Ascending aorta (tissue), 2 donors: ENCODE measurements at places on chromosomes 16 and 17. TPM values are rescaled to one million over a fixed set of nuclear protein-coding genes. Genes with fewer than 3 reads are reported as not detected.

CDH13 gene
- 160 TPM for total RNA-seq

SLC12A3 gene
- total RNA-seq = not detected

EME1 gene
- total RNA-seq = not detected

BAHCC1 gene
- 29.1 TPM for total RNA-seq

HS3ST2 gene
- 9.0 TPM for total RNA-seq

KRTAP9-4 gene
- not detected for total RNA-seq

DNA sequence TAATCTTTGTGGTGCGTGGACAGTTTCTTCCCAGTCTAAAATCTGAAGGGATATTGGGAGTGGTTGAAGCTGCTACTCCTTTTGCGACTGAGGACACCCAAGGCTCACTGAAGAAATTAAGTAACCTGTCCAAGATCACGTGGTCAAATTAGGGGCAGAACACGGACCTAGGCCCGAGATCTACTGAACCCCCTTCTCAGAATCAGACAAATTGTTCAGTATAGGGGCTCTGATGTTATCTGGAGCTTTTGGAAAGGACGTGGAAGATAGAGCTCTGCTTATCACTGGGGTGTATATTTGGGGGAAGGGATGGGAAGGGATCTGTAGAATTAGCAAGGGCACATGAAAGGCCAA is 857 bp downstream of the TANGO6 start:
- no peaks in the 10 kb centered on the region for H3K27me3 ChIP-seq
- peak overlapping the region; percentile 94 for H3K27ac ChIP-seq
- DNase-seq = no peak
- H3K36me3 ChIP-seq = no peaks in the 10 kb centered on the region
- H3K4me3 ChIP-seq = peak overlapping the region; percentile 97

DNA sequence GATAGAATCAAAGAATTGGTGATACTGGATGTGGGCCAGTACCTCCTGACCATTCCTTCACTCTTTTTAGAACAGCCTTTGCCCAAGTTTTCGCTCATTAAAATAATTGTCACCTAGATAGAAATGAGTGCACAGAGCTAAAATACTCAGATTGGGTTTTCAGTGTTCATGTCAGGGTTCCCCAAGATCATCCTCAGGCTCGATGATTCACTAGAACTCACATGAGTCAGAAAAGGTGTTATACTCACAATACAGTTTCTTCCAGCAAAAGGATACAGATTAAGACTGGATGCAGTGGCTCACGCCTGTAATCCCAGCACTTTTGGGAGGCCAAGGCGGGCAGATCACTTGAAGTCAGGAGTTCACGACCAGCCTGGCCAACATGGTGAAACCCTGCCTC is 19.9 kb downstream of the ERCC4 start:
- no peak for DNase-seq
- H3K36me3 ChIP-seq = peaks cover 3% of the 10 kb centered on the region
- no peaks in the 10 kb centered on the region for H3K4me1 ChIP-seq
- no peak overlapping the region for H3K27ac ChIP-seq
- no peaks in the 10 kb centered on the region for H3K27me3 ChIP-seq
- H3K4me3 ChIP-seq = no peak overlapping the region

GRCh38 chr17:28317966-28318758 is 838 bp upstream of the TMEM97 start:
- DNase-seq = no peak
- no peaks in the 10 kb centered on the region for H3K36me3 ChIP-seq
- H3K4me1 ChIP-seq = peaks cover 13% of the 10 kb centered on the region
- peak overlapping the region; percentile 72 for H3K4me3 ChIP-seq
- no peaks in the 10 kb centered on the region for H3K27me3 ChIP-seq
- no peak overlapping the region for H3K27ac ChIP-seq

DNA sequence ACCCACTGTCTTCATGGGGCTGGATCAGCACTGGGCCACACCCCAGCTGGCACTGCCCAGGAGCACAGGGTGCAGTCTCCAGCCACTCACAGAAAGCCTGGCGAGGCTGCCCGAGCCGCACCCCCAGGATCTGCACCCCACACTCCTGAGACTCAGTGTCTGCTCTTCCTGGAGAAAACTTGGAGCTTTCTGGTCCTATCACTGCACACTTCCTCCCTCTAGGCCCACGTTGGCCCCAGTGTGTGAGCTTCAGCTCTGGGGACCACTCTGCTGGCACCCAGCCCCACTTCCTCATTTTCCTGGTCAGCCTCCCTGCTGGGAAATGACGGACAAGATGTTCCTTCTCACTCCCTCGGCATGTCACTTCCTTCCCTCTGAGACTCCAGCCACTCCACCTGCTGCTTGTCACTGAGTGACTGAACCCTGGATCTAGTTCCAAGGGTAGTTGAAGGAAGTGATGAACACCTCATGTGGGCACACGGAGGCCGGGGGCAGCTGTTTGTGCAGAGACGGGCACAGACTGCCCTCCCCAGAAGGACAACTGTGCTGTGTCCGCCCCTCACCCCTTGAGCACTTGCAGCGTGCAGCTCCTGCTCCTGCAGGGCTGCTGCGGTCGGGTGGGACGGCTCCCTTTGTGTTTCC is 29.0 kb downstream of the ZC3H18 start:
- H3K36me3 ChIP-seq = peaks cover 55% of the 10 kb centered on the region
- peak; percentile 86 for DNase-seq
- H3K4me3 ChIP-seq = no peak overlapping the region
- H3K27ac ChIP-seq = peak overlapping the region; percentile 49
- H3K4me1 ChIP-seq = no peaks in the 10 kb centered on the region

DNA sequence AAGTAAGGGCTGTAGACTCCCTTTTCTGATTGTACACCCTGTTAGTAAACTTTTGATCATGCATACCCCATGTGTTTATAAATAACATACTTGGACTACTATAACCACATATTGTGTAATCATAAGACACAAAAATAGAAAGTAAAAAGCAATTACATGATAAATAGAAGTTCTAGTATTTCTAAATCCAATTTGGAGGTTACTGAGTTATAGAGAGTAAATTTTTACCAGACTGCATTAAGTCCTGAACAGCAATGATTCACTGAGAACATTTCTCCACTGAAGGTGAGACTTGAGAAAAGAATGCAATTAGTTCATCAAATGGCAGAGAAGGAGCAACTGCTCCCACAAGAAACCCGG is 7.7 kb upstream of the TBKBP1 start:
- H3K27ac ChIP-seq = no peak overlapping the region
- H3K36me3 ChIP-seq = peaks cover 29% of the 10 kb centered on the region
- no peaks in the 10 kb centered on the region for H3K27me3 ChIP-seq

GRCh38 chr17:79836972-79837887 is 2.0 kb downstream of the CBX4 start:
- no peak for DNase-seq
- peaks cover 10% of the 10 kb centered on the region for H3K4me1 ChIP-seq
- H3K27me3 ChIP-seq = peaks cover 18% of the 10 kb centered on the region
- peak overlapping the region; percentile 91 for H3K4me3 ChIP-seq
- H3K27ac ChIP-seq = no peak overlapping the region

- peaks cover 26% of the 10 kb centered on the region for H3K36me3 ChIP-seq
- DNase-seq = no peak
- peak overlapping the region; percentile 76 for H3K27ac ChIP-seq
- peaks cover 8% of the 10 kb centered on the region for H3K4me1 ChIP-seq
- peak overlapping the region; percentile 87 for H3K4me3 ChIP-seq
- no peaks in the 10 kb centered on the region for H3K27me3 ChIP-seq
Observed at GRCh38 chr17:76102944-76103273, 678 bp downstream of the EXOC7 start.

DNA sequence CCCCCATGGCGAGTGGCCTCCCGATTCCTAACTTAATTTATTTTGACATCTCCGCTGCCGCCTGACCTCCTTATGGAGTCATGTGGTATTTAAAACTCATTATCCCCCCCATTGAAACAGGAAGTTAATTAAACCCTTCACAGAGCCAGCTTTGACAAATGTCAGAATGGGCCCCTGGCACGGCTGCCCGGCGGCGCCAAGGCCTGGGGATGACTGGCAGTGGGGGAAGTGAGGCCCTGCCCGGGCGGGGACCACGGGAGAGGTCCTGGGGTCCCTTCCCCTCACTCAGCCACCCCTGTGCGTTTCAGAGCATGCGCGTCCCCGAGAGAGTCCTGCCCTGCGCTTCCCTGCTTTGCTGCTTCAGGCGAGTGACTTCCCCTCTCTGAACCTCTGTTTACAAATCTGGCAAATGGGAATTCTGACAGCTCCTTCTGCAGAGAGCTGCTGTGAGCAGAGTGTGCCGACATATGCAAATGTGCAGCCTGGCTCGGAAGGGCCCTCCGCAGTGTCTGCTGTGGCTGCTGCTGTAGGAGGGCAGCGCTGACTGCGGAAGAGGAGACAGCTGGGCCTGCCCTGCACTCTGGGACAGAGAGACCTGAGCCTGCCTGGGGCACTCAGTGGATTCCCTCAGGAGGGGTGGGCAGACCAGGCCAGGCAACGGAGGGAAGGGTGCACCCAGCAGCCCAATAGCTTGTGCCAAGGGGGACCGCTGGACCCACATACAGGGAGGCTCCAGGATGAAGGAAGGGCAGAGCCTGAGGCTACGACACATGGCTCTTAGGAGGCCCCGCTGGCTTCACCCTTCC is 4.4 kb upstream of the ZFPM1 start:
- DNase-seq = no peak
- H3K4me1 ChIP-seq = peaks cover 2% of the 10 kb centered on the region
- H3K27ac ChIP-seq = no peak overlapping the region

DNA sequence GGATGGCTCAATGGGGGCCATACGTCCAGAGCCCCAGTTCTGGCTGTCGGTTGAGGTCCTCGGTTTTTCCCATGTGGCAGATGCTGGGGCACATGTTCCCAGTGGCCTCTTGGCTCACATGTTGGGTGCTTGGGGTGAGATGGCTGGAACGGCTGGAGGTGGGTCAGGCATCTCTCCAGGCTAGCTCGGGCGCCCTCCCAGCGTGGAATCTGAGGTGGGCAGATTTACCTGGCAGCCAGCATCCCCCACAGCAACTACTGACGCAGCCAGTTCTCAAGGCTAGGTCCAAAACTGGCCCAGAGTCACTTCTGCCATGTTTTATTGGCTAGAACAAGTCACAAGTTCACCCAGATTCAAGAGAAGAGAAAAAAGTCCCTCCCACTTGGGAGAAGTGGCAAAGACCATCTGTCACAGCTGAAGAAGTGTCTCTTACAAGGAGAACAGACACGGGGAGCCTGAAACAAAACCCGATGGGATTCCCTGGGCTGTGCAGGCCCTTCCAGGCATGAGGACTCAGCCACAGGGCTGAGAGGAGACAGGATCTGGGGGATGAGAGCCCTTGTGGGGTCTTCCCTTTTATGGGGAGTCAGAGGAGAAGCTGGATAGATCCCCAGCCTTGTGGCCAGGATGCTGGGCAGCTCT is 15.2 kb downstream of the ACE start:
- no peaks in the 10 kb centered on the region for H3K36me3 ChIP-seq
- H3K4me1 ChIP-seq = no peaks in the 10 kb centered on the region
- no peaks in the 10 kb centered on the region for H3K27me3 ChIP-seq
- H3K27ac ChIP-seq = no peak overlapping the region
- H3K4me3 ChIP-seq = no peak overlapping the region

DNA sequence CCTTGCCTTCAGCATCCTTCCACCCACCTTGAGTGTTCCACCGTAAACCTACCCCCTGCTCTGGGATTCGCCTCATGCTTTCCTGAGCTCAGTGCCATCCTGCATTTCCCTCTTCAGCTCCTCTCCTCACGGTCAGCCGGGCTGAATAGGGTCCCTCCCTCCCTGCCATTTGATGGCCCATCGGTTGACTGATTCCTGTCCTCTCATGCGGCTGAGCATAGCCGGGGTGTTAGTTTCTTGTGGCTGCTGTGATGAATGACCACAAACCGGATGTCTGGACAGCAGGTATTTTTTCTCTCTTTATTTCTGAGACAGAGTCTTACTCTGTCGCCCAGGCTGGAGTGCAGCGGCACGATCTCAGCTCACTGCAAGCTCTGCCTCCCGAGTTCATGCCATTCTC is 44.1 kb upstream of the MGAT5B start:
- H3K4me1 ChIP-seq = no peaks in the 10 kb centered on the region
- H3K36me3 ChIP-seq = no peaks in the 10 kb centered on the region
- DNase-seq = no peak
- no peaks in the 10 kb centered on the region for H3K27me3 ChIP-seq

DNA sequence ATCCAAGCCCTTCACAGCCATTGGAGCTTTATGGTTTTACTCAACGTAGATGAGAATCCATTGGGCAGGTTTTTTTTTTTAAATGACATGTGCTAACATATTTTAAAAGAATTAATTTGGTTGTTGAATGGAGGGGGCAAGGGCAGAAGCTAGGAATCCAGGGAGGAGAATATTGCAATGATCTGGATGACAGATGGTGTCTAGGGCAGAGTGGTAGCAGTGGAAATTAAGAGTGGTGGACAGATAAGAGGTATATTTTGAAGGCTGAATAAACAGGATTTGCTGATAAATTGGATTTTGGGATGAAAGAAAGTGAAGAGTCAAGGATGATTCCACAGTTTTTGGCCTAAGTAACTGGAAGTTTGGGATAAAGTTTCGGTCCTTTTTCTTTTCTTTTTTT is 54.8 kb upstream of the DHX40 start:
- H3K4me1 ChIP-seq = no peaks in the 10 kb centered on the region
- H3K4me3 ChIP-seq = no peak overlapping the region
- H3K36me3 ChIP-seq = no peaks in the 10 kb centered on the region
- no peaks in the 10 kb centered on the region for H3K27me3 ChIP-seq
- no peak overlapping the region for H3K27ac ChIP-seq
- no peak for DNase-seq

DNA sequence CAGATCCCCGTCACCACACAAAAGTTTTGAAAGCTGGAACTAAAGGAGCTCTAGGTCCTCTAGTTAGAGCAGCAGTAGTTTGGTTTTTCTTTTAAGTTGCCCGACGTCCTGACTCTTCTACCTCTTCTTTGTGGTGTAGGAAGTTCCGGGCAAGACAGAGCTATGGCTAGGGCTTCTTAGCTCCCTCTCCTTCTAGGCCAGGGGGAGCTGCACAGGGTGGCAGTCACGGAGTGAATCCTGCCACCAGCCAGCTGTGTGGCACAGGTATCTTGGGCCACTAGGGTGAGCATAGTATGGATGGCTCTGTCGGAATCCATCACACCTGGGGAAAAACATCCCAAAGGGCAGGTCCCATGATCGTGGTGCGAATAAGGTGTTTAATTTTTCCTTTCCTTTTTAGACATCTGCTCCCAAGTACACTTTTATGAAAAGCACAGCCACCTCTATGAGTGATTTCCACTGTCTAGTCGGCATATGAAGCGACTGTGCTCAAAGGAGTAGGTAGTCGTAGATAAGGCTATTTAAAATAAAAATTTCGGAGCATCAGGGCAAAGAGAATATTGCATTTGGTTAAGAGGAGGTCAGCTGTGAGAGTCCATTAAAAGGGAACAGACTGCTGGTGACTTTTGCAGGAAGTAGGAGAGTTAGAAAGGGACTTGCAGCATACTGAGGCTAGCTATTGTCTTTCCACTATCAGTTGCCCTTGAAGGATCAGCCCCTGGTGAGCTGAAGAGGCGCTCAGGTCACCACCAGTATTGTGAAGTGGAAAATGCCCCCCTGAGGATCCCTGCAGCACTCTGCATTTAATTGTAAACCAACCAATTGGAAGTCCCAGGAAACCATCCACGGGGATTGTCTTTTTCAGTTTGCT is 2.1 kb downstream of the PRKCA start:
- H3K4me3 ChIP-seq = peak overlapping the region; percentile 81
- no peak overlapping the region for H3K27ac ChIP-seq
- H3K36me3 ChIP-seq = no peaks in the 10 kb centered on the region
- no peak for DNase-seq
